AG08396 (cell line): ENCODE measurements at places on chromosomes 3 and 15.
A peak's percentile ranks its signal among the peaks of the same experiment; 100 is the strongest.

DNA sequence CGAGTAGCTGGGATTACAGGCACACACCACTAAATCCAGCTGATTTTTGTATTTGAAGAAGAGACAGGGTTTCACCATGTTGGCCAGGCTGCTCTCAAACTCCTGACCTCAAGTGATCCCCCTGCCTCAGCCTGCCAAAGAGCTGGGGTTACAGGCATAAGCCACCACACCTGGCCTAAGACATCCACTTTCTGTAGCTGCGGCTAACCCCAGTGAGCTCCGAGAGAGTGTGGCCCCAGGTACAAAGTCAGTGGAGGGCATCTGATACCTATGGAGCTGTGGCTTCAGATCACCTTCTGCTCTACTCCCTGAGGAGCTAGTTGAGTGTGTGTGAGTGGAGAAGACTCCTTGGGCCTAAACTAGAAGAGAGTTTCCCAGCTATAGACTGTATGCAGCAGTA lies 189.3 kb upstream of the TSC22D2 start:
- DNase-seq, result no peak

DNA sequence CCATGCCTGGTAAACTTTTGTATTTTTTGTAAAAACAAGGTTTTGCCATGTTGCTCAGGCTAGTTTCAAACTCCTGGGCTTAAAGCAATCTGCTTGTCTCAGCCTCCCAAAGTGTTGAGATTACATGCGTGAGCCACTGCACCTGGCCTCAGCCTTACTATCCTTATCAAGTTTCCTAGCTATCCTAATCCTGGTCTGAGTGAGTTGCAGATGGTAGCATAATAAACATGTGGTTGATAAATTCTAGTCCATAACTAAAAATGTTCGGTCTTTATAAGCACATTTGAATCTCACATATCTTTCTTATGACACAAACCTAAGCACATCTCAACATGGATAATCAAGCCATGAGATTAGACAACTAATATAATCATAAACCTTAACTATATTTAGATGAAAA lies 18.5 kb downstream of the NPHP3 start:
- no peak for DNase-seq

DNA sequence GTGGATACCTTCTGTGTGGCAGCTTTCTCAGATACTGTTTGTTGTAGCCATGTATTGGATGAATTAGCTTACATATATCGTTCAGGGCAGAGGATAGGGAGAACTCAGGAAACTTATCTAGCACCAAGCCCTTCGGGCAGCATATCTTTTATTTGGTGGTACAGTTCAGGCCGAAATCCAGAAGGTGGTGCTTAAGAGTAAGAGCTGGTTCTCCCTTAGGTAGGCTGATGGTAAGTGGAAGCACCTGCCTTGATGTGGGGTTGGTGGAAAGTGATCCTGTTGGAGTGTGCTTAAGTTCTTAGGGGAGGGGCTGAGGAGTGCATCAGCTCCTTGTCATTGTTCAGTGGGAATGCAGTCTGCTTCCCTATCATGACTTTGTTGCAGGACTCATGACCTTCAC lies 187.5 kb downstream of the DOCK3 start:
- DNase-seq, result no peak

- no peak for DNase-seq
These were observed 40.5 kb downstream of the IGF2BP2 start for GRCh38 chr3:185784317-185784716.

DNA sequence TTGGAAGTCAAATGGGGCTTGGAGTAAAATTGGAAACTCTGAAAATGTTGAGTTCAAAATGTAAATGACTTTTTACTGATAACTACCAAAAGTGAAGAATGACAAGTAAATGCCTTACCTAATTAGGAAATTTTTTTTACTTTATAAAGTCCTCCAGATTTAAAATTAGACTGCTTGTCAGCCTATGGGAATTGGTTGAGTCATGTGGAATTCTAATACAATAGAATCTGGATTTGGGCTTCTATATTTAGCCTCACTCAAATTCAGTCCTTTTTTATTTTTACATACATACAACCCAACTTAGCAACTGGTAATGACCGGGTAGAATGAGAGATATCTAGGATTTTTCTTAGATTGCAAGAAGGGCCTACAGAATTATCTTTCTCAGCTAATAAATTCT lies 158.9 kb upstream of the CADPS start:
- no peak for DNase-seq

DNA sequence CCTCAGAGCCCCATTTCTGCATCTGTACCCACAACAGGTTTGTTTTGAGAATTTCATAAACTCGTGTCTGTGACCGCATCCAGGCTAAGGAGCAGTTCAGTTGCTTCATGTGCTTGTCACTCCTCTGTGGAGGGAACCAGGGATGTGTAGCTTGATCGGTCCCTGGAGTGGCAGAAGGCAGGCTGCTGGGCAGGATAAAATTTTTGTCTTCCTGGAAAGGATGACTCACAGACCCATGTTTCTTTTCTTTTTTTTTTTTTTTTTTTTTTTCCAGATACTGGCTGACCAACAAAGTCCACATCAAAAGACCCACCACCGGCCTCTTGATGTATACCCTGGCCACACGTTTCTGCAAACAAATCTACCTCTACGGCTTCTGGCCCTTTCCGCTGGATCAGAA lies 70.1 kb downstream of the ST8SIA2 start:
- no peak for DNase-seq

GRCh38 chr3:43180027-43180426 lies 74.1 kb upstream of the POMGNT2 start:
- peak; percentile 41 for DNase-seq

DNA sequence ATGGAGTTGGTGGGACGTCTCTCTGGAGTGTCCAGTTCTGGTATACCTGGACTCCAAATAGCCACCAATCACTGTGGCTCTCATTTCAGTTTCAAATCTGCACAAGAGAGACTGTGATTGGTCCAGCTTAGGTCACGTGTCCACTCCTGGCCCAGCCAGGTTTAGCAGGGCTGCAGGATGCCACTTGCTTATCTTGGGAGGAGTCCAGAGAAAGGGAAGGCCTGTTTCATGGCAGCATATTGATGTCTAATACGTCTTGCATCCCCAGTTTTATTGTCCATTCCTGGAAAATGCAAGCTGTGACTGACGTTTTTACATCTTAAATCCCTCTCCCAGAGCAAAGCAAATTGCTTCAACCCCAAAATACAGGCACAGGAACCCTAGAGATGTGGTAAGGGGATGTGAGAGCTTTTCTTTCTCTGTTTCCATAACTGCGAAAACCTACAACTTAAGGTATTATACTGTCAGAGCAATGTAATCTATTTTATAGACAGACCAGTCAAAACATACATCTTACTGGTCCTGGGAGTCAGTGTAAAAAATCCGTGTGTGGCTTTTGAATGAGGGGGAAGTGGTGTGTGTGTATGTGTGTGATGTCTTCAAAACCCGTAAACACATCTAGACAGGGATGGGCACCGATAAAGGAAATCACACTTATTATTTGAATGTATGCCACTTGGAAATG lies 274.4 kb downstream of the TLE3 start:
- DNase-seq, result peak; percentile 49

- no peak for DNase-seq
These were observed 3.6 kb downstream of the VGLL4 start for GRCh38 chr3:11640009-11640673.

GRCh38 chr3:155312781-155313180 lies 19.3 kb upstream of the STRIT1 start:
- DNase-seq, result no peak

DNA sequence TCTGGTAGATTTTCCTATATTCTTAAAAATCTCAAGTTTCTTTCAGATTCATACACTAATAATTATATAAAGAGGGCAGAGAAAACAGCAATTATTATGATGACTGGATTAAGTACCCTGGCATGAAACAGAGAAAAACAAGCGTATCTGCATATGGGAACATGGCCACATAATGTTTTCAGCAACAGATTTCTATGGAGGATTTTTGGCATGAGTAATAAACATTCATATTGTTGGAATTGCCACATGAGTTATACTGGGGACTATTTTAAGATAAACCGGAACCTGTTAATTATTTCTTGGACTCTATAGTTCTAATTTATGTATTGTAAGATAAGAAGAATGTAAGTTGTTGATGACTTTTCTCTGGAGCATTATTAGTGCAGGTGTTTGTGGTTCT lies 112.7 kb downstream of the OXSM start:
- DNase-seq, result no peak

- DNase-seq, result no peak
These were observed 218.5 kb upstream of the TTC14 start for GRCh38 chr3:180383332-180384020.

- no peak for DNase-seq
These were observed 16.1 kb downstream of the PDZRN3 start for GRCh38 chr3:73608456-73609314.

DNA sequence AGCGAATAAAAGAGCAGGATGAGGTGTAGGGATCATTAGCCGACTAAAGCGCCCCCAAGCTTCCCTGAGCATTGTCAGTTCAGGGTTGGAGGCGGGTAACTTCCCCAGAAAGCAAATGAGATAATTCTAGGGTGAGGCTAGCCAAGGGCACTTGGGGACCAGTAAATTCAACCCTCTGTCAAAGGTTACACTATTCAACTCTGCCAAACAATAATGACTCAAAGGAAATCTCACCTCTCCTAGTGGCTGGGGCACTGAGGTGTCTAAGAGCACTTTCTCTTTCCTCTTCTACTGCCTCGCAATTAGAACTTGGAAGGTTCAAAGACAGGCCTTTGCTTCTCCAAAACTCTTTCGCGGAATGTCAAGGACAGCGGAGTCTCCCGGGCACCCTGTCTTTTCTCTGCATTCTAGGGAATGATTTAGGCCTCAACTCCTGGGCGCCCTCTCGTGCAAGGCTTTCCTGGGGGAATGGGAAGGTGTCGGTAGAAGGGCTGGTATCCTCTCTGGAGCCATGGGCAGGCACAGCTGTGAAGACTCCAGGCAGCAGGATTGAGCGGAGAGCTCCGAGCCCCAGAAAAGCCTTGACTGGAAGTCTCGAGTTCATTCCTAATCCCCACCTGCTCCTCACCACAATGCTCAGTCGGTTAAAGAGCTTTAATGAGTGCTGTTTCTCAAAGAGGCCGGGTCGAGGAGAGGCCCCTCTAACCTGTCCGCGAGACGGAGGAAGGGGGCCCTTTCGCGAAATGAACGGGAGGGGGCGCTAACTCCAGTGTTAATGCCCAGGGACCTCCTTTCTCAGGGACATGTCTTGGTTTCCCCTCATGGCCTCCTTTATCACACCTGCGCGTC lies 21.9 kb downstream of the ZIC4 start:
- DNase-seq, result no peak

DNA sequence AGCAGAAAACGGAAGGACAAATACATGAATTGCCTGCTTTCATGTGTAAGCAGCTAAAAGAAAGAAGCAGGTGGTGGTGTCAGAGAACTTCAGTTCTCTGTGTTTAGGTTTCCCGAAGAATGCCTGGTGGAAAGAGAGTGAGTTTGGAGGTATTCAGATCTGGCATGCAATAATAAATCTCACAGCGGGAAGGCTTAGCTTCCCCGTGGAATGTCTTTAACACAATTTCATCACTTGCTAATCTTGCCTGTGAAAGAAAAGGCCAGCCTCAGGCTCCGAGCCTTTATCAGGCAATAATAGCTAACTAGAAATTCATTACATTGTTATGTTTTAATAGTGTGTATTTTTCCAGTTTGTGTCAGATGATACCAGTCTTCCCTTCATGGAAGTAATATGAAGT lies 220.3 kb downstream of the PDZRN3 start:
- no peak for DNase-seq

DNA sequence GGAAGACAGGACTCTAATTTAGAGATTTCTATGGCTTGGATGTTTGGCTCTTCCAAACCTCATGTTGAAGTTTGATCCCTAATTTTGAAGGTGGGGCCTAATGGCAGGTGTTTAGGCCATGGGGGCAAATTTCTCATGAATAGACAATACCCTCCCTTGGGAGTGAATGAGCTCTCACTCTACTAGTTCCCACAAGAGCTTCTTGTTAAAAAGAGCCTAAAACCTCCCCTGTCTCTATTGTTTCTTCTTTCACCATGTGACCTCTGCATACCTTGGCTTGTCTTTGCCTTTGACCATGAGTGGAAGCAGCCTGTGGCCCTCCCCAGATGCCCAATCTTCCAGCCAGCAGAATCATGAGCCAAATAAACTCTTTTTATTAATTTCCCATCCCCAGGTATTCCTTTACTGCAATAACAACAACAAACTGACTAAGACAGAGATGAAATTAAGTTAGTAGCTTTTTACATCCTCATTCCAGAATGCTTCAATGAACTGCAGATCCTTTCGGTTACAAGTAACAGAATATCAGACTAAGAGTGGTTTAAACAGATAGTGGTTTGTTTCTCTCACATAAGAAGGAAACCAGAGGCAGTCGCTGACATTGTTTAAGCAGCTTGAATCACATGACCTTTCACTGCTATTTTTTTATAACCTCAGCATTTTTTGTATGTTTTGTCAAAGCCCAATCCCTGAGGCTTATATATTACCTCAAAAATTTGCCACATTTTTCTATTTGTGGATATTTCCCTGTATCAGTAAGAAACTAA lies 1013.3 kb upstream of the SEMA6D start:
- no peak for DNase-seq

GRCh38 chr3:163450698-163451097 lies 1627.6 kb downstream of the SI start:
- DNase-seq, result no peak

- DNase-seq, result no peak
These were observed 15.6 kb downstream of the CCRL2 start for GRCh38 chr3:46422617-46423016.

DNA sequence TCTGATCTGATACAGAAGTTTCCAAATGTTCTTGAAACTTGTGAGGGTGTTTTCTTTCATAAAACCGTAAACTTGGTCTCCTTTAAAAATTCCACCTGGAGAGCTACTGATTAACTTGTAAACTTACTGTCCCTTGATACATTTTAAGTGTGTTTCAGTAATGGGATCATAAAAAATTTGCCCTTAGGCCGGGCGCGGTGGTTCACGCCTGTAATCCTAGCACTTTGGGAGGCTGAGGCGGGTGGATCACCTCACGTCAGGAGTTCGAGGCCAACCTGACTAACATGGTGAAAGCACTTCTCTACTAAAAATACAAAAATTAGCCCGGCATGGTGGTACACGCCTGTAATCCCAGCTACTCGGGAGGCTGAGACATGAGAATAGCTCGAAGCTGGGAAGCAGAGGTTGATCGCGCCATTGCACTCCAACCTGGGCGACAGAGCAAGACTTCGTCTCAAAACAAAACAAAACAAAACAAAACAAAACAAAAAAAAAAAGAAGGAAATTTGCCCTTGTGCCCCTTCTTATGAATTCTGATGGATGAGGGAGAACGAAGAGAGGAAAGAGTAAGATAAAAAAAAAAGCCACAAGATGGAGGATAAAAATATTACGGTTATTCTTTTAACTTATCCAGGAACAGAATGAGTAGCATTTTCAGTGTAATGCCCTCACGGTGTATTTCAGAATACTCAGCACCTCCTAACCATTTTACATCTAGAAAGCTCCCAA lies 32.1 kb upstream of the AP4E1 start:
- DNase-seq, result no peak

GRCh38 chr15:74209560-74209958 lies 7.0 kb upstream of the STRA6 start:
- no peak for DNase-seq

- no peak for DNase-seq
These were observed 36.1 kb downstream of the NSMCE3 start for GRCh38 chr15:29233566-29233965.
